Stimulated activated CD4-positive, alpha-beta T cell treated with anti-CD3 and anti-CD28 coated beads, Interleukin-12 subunit alpha, Interleukin-12 subunit beta, amount 100 ng/mL, for 24 hours (primary cell): ENCODE measurements at places on chromosomes 11 and 22.

DNA sequence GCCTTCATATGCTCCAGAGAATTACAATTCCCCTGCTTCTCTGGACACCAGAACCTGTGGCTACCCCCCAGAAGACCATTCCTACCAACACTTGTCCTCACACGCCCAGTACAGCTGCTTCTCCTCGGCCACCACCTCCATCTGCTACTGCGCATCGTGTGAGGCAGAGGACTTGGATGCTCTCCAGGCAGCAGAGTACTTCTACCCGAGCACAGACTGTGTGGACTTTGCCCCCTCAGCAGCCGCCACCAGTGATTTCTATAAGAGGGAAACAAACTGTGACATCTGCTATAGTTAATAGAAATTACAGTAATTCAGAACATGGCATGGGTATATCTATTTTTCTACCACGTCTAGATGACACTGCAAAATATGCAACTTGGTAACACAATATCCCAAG, 9.8 kb downstream of the POU2AF3 start:
- no peak for DNase-seq

GRCh38 chr11:20672575-20672974, 3.2 kb downstream of the NELL1 start:
- DNase-seq, result no peak

GRCh38 chr11:6629573-6629891, 10.3 kb upstream of the TPP1 start:
- DNase-seq, result no peak

- no peak for DNase-seq
Measured at GRCh38 chr11:56013805-56014204, 13.6 kb upstream of the OR5AS1 start.

- no peak for DNase-seq
Measured at GRCh38 chr22:50363166-50363802, 20.2 kb downstream of the PPP6R2 start.

- DNase-seq, result peak; percentile 56
Measured at GRCh38 chr11:59053387-59053786, 32.7 kb upstream of the GLYATL1B start.

DNA sequence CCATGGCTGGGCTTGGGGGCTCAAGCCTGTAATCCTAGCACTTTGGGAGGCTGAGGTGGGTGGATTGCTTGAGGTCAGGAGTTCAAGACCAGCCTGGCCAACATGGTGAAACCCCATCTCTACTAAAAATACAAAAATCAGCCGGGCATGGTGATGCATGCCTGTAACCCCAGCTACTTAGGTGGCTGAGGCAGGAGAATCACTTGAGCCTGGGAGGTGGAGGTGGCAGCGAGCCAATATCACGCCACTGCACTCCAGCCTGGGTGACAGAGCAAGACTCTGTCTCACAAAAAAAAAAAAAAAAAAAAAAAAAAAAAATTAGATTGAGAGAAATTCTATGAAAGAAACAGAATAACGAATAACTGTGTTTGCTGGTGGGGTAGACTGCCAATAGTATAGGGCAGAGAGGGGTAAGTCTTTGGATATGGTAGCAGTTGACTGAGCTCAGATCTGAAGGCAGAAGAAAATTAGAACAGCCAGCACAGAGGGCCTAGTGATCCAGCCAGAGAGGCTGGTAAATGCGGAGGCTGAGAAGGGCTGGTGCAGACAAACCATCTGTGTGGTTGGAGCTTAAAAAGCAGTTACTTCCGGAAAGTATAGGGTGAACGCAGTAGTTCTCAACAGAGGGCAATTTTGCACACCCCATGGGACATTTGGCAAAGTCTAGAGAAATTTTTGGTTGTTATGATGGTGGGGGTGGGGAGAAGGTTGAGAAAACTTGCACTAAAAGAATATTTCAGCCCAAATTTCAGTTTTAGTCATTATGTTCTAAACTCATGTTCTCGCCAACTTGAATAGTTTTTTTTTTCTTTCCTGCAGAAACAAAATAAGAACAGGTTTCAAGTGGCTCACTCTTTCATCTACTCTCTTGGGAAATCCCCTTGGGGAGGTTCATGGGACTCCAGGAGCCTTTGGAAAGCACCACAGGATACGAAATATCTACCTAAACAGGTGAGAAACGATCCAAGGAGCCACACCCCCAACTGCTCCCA, 1.6 kb upstream of the HORMAD2 start:
- no peak for DNase-seq

- DNase-seq, result no peak
Measured at GRCh38 chr11:14366936-14367335, 8.0 kb upstream of the RRAS2 start.

- DNase-seq, result no peak
Measured at GRCh38 chr22:46294784-46295183, 1.9 kb upstream of the GTSE1 start.

- DNase-seq, result peak; percentile 51
Measured at GRCh38 chr11:86193297-86194095, 51.1 kb upstream of the EED start.

DNA sequence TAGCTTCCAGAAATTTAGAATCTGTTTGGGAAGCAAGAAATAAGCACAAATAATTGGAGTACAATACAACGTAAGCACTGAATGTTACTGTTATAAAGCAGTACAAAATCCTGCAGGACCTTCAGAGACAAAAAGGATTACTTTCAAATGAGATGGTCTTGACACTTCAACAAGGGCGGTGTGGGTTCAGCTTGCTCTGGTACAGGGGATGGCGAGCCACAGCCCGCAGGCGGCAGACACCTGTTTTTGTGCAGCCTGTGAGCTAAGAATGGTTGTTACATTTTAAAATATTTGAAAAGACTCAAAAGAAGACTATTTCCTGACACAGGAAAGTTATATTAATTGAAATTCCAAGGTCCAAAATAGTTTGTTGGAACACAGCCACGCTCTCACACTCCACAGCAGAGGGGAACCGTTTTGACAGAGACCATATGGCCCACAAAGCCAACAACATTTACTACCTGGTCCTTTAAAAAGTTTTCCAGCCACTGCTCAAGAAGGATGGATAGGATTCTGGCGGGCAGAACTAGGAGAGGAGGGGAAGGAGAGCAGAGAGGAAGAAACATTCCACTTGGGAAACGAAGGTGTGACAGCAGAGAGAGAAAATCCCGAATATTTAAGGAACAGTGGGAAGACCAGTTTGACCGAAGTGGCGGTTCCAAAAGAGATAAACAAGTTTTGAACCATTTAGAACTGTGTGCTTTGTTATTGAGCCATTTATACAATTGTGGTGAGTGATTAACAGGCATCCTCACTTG, 6.3 kb downstream of the PRDM10 start:
- no peak for DNase-seq

DNA sequence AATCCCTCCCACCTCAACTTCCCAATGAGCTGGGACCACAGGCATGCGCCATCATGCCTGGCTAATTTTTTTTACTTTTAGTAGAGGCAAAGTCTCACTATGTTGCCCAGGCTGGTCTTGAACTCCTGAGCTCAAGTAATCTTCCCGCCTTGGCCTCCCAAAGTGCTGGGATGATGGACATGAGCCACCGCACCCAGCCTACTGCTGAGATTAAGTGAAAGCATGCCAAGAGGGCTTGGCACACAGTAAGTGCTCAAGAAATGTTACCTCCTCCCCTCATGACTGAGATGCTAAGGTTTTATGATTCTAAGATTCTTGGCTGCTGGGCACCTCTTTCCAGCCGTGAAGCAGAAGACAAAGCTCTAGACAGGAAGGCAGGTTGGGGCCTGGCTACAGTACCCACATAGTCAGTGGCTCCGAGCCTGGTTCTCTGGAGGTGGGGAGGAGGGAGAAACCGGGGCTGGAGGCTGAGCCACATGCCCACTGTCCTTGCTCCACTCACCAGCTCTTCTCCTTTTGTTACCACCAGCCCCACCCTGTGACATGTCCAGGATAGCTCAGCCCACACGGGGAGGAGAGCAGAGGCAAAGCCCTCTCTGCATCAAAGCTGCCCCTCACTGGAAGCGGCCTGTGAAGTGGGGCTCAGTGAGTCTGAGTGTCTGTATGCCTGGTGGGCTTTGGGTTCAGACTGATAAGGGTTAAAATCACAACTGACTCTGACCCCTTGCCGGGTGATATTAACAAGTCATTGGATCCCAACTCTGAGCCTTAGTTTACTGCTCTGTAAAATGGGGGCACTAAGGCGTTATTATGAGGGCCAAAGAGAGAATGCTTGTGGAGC, 12.9 kb downstream of the ARHGEF17 start:
- no peak for DNase-seq

DNA sequence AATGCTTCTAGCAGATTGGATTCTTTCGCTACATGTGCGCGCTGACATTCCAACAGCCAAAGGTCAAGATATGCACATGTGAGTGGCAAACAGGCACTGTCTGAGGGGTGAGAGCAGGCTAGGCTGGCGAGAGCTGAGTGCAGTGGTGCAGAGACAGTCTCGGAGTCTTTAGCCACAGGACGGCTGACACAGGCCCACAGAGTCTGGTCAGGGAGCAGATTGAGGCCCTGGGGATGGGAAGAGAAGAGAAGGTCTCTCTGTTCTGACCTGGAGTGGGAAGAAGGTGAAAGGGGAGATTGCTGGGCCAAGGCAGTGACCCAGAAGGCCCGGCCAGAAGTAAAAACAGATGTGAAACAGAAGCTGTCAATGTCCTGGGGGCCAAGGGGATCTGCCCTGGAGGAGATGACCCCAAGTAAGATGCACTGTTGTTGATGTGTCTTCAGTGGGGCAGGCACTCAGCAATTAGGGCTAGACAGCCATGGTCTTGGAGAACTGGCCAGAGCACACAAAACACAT, 197.8 kb downstream of the ETS1 start:
- DNase-seq, result no peak

DNA sequence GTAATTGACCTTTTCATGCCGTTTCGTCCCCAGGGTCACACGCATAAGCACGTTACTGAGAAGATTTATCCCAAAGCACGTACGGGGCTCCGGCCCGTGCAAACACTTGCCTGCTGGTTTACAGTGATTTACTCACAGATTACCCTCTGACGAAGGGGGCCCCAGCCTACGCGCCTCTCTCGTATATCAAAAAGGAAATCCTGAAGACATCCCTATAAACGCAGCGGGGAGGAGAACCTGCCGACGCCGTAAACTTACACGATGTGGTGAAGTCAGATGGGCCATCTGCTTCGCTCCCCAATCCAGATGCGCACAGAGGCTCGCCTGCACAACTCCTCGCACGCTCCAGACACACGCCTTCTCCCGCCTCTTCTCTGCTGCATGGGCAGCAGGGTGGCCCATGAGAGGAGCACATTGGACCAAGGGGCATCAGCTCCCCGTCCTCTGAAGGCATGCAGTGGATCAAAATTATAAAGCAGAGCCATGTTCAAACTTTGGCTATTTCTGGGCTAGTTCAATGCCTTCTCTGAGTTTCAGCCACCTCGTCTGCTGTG, 123.6 kb downstream of the MN1 start:
- no peak for DNase-seq

GRCh38 chr11:40921246-40921645, 538.2 kb downstream of the LRRC4C start:
- DNase-seq, result no peak

GRCh38 chr11:2565447-2566222, 120.8 kb downstream of the KCNQ1 start:
- no peak for DNase-seq

DNA sequence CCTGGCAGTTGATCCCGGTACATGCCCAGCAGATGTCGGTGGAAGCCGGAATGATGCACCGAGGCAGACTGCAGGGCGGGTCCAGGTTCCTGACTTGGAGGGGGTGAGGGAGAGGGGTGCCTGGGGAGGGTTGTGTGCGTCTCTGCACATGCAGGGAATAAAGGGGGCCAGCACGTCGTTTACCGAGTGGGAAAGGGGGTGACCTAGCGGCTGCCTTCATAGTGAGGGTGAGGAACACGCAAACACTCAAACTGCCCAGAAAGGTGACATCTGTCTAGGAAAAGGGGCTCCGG, 801.7 kb downstream of the TBC1D22A start:
- no peak for DNase-seq

DNA sequence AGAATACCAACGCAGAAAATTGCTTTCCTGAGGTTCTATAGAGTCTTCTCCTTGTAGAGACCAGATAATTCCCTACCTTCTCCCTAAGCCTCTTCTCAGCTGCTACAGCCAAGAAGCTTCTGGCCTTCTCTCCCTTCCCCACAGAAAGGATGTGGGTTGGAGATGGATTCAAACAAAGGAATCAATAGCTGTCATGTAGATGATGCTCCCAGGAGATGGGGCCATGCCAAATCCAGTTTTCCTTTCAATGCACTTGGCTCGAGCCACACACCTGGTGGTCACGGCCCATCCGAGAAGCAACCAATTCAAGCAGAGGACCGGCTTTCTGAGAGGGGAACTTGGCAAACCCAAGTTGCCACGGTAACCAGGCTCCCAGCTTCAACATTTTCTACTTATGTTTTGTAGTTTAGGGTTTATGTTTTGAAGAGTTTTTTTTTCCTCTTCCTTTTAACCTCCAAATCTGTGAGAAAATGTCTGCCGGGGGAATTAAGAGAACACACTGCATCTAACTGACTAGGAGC, 31.3 kb upstream of the OPCML start:
- DNase-seq, result no peak

- peak; percentile 37 for DNase-seq
Measured at GRCh38 chr11:62444236-62444833, 25.5 kb downstream of the SCGB1A1 start.

GRCh38 chr11:72643547-72643946, 30.7 kb downstream of the PDE2A start:
- DNase-seq, result no peak

- no peak for DNase-seq
Measured at GRCh38 chr11:73147771-73148681, 5.9 kb upstream of the FCHSD2 start.

- peak; percentile 44 for DNase-seq
Measured at GRCh38 chr11:67996622-67997474, 7.0 kb downstream of the UNC93B1 start.

DNA sequence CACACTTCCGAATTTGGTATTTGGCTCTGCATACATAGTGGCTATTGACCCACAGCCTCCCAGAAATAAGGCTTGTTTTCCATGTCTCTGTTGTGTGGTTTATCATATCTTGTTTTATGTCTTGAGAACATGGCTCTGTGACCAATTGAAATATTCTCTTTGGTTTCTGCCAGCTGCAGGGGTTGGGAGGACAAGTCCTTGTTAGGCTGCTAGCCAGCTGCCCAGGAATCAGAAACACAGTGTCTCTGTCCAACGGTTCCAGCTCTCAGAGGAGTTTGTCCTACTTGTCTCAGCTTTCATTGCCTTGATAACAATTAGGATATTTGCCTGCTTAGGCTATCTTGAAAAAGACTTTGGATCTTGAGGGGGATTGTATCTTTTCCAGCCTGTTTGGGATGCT, 6.0 kb upstream of the SLC7A4 start:
- no peak for DNase-seq
